ENCODE measurements at places on chromosomes 11 and 22.

GRCh38 chr11:128405714-128406662 lies 181.4 kb downstream of the ETS1 start:
- DNase-seq, result no peak

DNA sequence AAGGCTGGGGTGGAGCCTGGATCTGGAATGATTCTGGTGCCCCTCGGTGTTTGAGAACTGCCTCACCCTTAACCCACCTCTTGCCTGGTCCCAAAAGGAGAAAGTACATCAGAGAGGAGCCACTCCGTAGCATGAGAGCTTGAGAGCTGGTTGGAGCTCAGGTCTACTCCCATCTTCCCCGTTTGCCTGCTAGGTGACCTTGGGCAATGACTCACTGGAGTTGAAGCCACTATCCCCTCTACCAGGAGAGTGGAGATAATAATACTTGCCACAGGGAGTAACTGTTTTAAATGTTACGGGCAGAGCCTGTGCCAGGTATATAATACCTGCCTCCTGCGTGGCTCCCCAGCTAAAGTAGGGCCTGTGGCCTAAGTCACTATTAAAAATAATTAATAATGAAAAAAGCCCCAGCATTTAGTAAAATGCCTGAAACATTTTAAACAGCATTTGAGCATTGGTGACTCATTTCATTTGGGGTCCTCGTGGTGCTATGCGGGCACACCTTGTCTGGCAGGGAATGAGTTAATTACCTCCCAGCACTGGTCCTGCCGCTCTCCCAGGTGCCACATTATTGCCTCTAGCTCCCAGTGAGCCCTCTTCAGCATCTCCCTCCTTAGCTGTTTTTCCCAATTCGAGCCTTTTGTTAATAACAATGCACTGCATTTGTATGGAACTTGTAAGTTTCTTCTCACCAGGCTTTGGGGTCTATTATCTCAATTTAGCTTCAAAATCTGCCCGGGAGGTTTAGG lies 22.5 kb downstream of the CYTH4 start:
- no peak for DNase-seq

DNA sequence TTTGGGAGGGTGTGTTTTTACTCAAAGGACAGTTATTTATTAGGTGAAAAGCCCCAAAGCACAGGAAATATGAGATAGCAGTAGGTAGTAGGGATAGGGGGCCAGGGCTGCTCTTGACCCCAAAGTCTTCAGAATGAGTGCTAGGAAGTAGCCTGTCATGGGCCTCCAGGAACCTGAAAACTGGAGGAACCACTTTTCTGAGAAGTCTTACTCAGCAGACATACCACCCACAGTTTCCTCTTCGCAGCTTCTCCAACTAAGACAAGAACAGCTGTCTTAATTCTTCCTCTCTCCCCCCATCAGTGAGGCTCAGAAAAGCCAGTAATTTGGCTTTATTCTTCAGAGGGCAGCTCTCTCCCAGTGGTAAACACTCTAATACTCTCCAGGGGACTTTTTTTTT lies 84.0 kb upstream of the CTSC start:
- DNase-seq, result no peak

DNA sequence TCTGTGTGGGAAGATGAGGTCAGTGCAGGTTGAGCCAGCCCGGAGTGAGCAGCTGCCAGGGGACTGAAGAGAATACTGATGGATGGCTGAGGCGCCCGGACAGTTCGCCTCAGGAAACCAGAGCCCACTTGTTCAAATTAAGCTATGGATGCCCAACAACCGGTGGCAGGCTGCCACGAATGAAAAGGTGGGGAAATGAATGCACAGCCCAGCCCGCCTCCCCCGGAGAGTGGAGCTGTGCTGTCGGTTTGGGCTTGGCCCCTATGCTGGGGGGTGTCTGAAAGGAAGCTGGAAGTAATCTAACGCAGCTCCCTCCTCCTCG lies 21.9 kb downstream of the HSPA8 start:
- no peak for DNase-seq

DNA sequence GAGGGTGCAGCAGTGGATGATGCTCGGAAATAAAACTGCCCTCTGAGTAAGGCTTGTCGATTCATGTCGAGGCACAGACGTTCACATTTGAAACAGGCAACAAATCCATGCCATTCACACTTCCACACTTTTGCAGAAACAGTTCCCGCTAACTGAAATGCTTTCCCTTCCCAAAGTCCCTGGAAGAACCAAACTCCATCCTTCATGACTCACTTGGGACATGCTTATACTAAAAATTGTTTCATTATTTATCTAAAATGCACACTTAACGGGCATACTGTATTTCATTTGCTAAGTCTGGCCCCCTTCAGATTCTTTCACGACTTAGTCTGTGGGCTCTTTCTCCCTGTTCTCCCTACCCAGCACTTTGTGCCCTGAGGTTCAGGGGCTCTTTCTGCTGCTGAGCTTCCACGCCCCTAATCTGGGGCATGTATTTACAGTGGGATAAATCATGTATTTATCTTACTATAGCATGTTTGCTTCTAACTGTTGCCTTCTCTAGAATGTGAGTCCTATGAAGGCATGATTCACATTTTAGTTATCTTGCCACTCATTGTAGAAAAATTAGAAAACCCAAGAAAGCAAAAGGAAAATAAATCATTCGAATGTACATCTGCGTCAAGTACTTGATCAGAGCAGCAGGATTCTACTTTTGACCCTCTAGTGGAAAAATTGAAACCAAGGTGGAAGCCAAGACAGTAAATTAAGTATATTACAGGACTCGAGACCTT lies 12.5 kb downstream of the SCGB1A1 start:
- no peak for DNase-seq

GRCh38 chr11:88779577-88779976 lies 286.2 kb downstream of the GRM5 start:
- DNase-seq, result no peak

- DNase-seq, result no peak
Observed at GRCh38 chr11:3827434-3828186, 13.1 kb downstream of the RHOG start.

DNA sequence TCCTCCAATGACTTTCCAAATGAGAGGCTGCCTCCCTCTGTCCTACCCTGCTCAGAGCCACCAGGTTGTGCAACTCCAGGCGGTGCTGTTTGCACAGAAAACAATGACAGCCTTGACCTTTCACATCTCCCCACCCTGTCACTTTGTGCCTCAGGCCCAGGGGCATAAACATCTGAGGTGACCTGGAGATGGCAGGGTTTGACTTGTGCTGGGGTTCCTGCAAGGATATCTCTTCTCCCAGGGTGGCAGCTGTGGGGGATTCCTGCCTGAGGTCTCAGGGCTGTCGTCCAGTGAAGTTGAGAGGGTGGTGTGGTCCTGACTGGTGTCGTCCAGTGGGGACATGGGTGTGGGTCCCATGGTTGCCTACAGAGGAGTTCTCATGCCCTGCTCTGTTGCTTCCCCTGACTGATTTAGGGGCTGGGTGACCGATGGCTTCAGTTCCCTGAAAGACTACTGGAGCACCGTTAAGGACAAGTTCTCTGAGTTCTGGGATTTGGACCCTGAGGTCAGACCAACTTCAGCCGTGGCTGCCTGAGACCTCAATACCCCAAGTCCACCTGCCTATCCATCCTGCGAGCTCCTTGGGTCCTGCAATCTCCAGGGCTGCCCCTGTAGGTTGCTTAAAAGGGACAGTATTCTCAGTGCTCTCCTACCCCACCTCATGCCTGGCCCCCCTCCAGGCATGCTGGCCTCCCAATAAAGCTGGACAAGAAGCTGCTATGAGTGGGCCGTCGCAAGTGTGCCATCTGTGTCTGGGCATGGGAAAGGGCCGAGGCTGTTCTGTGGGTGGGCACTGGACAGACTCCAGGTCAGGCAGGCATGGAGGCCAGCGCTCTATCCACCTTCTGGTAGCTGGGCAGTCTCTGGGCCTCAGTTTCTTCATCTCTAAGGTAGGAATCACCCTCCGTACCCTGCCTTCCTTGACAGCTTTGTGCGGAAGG lies 2.9 kb downstream of the APOC3 start:
- no peak for DNase-seq

GRCh38 chr22:50696251-50696798 lies 23.7 kb downstream of the SHANK3 start:
- no peak for DNase-seq

Measured in SK-N-DZ (cell line).